Breast epithelium (tissue), 4 donors: ENCODE measurements at places on chromosomes 1 and 21.

DNA sequence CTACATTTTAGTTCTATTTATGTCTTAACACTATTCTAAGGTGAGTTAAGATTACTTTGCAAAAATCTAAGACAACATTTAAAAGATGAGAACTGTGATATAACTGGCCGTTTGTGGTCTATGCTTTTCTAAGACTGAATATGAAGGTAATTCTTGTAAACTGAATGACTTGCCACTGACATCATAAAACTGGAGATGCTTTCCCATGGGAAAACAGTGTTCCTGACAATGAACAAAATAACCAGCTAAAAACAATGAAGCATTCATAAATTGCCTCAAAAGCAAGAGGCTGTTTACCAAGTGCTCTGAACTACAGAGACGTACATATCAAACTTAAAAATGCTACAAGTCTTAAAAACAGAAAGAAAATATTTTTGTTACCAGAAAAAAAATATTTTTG is 54.7 kb downstream of the APP start:
- H3K4me3 ChIP-seq: no peak overlapping the region
- DNase-seq: no peak
- no peaks in the 10 kb centered on the region for H3K36me3 ChIP-seq
- peak overlapping the region; percentile 87 for H3K27ac ChIP-seq
- H3K27me3 ChIP-seq: no peaks in the 10 kb centered on the region

DNA sequence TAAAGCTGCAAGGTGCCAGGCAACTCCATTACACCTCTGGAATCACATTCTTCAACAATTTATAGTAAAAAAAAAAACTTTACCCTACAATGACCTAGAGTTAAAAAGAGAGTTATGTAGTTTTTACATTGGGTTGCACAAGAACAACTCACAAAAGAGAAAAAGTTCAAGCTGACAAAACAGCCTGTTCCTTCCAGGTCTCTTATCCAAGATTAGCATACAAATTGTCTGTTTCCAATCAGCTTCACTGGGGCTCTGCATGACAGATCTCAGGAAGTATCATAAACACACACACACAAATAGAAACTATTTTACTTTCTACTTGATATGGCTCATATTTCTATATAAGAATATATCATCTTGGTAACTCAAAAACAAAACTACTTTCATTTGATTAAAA is 154.6 kb downstream of the PCNX2 start:
- no peak for DNase-seq
- H3K4me3 ChIP-seq: no peak overlapping the region
- H3K27me3 ChIP-seq: no peaks in the 10 kb centered on the region
- no peaks in the 10 kb centered on the region for H3K4me1 ChIP-seq

- no peaks in the 10 kb centered on the region for H3K27me3 ChIP-seq
- H3K4me1 ChIP-seq: no peaks in the 10 kb centered on the region
- peak overlapping the region; percentile 49 for H3K4me3 ChIP-seq
- no peaks in the 10 kb centered on the region for H3K36me3 ChIP-seq
- H3K27ac ChIP-seq: no peak overlapping the region
- DNase-seq: peak; percentile 50
Observed at GRCh38 chr1:228037401-228038386, 30.9 kb downstream of the WNT3A start.

- DNase-seq: no peak
- peaks cover 4% of the 10 kb centered on the region for H3K27me3 ChIP-seq
- H3K4me3 ChIP-seq: no peak overlapping the region
- no peaks in the 10 kb centered on the region for H3K36me3 ChIP-seq
Observed at GRCh38 chr1:152457071-152457470, 43.0 kb upstream of the CRNN start.

DNA sequence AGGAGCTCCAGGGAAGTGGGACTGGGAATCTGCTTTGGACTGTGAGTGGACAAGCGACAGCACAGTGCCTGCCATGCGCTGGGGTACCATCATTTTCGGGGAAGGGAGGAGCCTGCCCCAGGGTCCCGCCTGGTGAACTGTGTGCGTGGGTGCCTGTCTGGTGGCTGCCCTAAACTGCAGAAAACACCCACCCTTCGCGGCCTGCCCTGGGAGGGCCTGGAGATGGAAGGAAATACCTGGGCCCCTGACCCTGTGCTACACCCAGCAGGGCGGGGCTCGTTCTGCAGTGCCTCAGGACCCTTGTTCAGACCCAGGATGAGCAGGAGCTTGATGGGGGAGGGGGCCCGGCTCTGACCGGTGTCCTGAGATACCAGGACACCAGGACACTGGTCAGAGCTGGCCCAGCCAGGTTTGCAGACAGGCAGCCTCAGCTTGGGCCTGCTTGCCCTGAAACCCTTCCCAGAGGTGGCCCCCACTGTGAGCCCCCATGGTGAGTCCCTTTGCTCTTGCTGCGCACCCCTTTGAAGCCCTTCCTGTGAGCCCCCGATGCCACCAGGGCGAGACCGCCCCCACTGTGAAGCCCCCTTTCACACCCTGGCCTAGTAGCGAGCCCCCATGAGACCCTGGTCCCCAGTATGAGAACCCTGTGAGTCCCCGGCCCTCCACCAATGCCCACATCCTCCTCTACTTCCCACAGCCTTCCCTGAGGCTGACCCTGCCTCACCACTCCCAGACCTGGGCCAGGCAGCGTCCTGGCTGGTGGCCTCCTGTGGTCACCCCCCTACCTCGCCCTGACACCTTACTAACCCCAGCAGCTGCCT is 2.6 kb downstream of the GJC2 start:
- no peaks in the 10 kb centered on the region for H3K4me1 ChIP-seq
- no peak overlapping the region for H3K27ac ChIP-seq
- DNase-seq: no peak
- H3K4me3 ChIP-seq: no peak overlapping the region
- no peaks in the 10 kb centered on the region for H3K36me3 ChIP-seq
- no peaks in the 10 kb centered on the region for H3K27me3 ChIP-seq
